Skeletal muscle cell (primary cell): ENCODE measurements at places on chromosomes 5 and 9.

GRCh38 chr5:157594257-157594656 lies 18.7 kb upstream of the ADAM19 start:
- peak; percentile 18 for DNase-seq

- DNase-seq, result no peak
Observed at GRCh38 chr9:133956520-133957076, 35.5 kb downstream of the VAV2 start.

DNA sequence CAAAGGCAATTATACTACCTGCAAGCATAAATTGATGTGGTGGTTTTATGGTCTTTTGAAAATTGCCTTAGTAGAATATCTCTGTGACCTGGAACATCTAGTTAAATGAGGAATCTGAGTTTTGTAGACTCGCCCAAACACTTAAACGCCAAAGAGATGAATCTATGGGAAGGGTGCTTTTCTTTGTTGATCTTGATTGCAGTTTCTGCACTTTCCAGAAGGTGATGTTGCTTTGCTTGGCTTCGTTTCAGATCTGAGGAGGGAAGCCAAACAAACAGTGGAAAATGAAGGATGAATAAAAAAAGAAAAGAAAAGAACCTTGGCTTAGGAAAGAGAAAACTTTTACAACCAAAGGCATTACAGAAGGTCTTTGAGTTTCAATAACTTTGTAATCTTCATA lies 1021.2 kb downstream of the NR2F1-AS1 start:
- no peak for DNase-seq

DNA sequence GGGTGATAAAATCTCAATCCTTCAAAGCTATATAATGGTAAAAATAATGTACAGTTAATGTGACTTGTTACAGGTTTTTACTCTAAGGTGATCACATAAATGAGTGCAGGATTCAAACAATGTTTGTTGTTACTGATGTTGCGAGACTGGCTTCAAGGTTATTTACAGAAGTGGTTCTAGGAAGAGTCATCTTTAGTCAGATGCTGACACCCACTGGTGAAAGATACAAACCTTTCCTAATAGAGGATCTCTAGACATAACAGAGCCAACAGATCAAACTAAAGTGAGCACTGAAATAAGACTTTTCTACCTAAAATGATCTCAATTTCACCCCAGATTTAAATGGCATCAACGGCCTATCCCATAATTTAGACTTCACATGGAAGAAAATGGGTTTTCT lies 20.2 kb downstream of the ARSB start:
- no peak for DNase-seq

- DNase-seq, result no peak
Observed at GRCh38 chr5:28914297-28914696, 1875.9 kb upstream of the CDH9 start.

GRCh38 chr5:149282027-149282965 lies 10.6 kb downstream of the AFAP1L1 start:
- no peak for DNase-seq

- DNase-seq, result no peak
Observed at GRCh38 chr5:115170134-115170928, 623 bp upstream of the TRIM36 start.

GRCh38 chr5:143541943-143542797 lies 138.7 kb upstream of the NR3C1 start:
- DNase-seq, result no peak

GRCh38 chr5:169956126-169956525 lies 24.2 kb downstream of the INSYN2B start:
- no peak for DNase-seq

DNA sequence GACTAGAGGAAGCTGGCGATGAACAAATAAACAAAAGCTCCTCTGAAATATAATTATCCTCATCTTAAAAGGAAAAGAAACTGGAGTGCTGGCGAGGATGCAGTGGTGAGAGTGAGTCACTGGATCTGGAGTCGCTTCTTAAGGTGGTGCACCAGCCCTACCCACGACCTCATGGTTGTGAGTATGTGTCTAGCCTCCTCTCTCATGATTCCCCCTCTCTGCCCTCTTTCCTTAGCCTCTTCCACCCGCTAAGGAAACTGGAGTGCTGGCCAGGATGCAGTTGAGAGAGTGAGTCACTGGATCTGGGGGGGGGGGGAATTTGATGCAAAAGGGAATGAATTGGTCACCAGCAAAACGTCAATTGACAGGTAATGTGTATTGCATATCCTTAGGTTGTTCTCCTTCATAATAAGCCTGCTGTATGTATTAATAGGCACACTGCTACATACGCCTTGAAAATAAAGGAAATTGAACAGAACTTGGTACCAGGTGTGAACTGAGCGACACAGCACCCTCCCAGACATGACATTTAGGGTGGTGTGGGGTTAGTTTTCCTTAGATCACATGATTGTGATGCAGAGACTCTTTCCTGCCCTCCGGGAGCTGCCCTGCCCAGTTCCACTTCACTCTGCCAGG lies 36.3 kb upstream of the EBF1 start:
- DNase-seq, result peak; percentile 56

DNA sequence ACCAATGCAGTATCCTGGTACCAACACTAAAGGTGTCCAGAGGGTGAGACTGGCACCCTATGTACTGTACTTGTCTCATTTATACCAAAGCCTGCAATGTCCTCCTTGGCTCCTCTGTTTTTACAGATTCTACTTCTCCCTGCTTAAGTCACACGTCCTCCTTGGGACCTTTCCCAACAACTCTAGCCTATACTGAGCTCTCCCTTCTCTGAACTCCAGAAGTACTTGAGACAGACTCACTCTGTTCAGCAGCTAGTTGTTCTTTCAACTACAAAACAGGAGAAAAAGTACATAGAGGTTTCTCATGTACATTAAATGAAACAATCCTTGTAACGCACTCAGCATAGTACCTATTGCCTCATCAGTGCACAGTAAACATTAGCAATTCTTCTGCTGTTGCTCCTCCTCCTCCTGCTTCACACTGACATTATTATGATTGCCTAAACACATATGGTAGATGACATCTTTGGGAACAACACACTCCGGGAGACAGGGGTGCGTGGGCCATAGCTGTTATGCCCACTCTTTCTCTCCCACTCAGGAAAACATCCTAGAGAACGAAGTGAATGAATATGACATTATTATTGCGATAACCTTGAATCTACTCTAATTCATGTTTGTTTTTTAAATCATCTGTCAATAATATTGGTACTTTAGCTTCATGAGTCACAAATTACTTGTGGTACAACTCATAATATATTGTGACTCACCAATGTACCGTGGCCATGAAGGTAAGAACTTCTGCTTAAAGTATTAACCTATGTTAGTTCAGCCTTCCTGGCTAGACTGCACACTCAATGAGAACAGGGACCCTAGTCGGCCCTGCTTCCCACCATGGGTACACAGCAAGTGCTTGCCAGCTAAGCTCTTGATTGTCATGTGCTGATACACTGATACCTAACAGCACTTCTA lies 180.3 kb upstream of the ADRA1B start:
- DNase-seq, result peak; percentile 51

DNA sequence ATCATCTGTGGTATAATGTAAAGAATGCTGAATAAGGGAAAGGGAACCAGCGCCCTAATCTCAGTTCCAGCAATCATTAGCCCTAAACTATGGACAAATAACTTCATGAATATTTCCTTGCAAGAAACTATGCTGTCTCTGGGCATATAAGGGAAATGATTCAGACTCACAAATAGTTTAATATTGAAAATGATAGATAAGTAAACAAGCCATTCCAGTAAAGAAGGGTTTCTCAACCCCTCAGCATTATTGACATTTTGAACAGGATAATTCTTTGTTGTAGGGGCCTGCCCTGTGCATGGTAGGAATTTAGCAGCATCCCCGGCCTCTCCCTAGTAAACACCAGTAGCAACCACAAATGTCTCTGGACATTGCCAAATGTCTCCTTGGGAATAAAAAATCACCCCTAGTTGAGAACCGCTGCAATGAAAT lies 23.8 kb downstream of the C5 start:
- DNase-seq, result peak; percentile 14

GRCh38 chr5:143065185-143065965 lies 295.2 kb downstream of the ARHGAP26 start:
- DNase-seq, result peak; percentile 98

GRCh38 chr5:88746438-88746882 lies 136.5 kb downstream of the MEF2C start:
- DNase-seq, result no peak

DNA sequence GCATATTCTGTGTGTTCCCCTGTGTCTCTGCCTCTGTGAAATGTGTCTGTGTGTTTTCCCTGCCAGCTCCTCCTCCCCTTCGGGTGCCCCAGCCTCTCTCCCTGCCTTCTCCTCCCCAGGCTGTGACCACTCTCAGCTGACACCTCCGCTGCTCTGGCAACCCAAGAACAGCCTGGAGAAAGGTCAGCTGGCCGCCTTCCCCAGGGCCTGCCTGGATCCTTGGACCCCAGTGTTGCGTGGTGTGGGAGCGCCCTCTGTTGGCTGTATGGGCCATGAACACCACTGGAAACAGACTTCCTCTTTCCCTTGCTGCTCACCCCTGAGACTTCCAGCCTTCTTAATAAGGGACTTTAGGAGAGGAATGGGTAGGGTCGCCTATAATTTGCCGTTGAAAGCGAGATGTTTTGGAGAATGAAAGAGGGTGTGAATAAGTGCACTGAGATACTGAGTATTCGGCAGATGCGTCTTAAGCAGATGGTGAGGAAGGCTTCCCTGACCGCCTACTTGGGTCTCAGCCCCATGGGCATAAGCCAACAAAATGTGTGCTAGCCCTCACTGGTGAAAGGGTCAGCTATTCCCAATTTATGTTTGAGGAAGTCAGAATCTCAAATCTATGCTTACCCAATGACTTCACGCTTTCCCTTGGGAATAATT lies 114.9 kb upstream of the TRIM32 start:
- DNase-seq, result peak; percentile 84

GRCh38 chr9:3435732-3436131 lies 90.1 kb downstream of the RFX3 start:
- no peak for DNase-seq

DNA sequence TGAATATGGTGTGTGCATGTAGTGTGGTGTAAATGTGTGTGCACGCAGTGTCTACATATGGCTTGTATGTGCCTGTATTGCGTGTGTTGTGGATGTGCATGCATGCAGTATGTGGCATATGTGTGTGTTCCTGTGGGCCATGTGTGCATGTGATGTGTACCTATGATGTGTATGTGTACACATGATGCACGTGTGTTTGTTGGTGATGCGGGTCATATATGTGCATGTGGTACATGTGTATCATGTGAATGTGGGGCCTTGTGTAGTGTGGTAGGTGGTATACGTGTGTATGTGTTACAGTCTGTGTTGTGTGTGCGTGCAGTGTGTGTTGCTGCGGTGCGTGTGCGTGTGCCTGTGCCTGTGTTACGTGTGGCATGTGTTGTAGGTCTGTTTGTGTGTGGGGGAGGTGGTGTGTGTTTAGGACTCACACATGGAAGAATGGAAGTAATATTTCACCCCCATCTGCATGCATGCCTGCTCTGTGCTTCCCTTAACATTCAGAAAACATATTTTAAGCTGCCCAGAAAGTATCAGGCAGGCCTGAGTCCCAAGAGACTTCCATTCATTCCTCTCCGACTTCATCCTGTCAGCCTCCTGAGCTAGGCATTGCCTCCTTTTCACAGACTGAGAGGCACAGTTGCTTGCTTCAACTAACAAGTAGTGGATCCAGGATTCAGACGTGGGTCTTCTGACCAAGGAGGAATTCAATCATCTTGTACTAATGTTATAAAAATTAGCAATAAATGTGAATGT lies 55.4 kb upstream of the RUFY1 start:
- DNase-seq, result no peak

GRCh38 chr9:125409217-125409636 lies 147.6 kb downstream of the GAPVD1 start:
- DNase-seq, result no peak

- no peak for DNase-seq
Observed at GRCh38 chr5:175859422-175859821, 12.0 kb upstream of the CPLX2 start.

DNA sequence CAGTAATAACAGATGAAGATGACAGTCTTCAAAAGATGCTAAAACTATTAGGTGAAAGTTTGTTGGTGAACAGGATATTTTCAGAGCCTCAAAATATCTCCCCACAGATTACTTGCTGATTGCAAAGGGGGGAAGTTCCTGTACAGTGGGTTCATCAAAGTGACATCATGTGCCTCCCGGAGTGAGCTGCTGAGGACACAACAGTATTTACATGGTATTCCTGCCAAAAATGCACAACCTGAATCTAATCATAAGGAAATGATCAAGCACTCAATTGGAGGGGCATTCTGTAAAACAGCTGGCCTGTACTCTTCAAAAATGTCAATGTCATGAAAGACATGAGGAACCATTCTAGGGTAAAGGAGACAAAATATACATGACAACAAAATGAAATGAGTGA lies 18.9 kb upstream of the GLIS3 start:
- DNase-seq, result no peak

DNA sequence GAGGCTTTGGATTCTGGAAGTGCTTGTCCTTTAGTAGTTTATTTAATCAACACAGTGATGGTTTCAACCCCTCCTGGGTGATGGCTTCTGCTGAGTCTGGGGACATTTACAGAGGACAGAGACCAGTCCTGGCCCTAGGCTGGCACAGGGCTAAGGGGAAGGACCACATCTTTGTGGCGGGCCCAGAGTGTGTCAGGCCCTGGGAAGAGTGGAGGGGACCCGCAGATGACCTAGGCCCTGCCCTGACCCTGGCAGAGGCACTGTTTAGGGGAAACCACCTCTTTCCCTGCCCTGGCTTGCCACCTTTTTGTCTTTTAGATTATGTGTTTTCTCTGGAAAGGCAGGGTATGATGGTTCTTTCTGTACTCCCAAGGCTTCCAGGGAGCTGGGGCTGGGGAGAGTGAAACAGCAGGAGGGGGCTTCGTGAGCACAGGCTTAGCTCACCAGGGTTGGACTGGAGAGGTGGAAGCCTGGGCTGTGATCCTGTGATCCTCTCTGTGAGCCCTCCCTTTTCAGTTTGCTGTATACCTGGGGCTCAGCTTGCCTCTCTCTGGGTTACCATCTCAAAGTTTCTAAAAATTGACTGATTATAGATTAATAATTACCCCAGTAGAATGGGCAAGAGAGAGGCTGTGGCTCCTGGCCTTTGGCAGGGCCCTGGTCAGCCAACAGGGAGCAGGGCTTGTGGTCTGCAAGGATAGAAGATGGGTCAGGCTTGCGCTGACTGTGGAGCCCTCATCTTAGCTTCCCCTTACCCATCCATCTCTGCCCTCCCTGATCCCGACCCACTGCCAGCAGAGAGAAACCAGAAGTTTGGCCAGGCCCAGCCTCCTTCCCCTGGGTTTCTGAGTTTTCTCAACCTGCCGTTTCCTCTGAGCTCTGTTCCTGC lies 1.7 kb upstream of the SYNPO start:
- DNase-seq, result no peak

DNA sequence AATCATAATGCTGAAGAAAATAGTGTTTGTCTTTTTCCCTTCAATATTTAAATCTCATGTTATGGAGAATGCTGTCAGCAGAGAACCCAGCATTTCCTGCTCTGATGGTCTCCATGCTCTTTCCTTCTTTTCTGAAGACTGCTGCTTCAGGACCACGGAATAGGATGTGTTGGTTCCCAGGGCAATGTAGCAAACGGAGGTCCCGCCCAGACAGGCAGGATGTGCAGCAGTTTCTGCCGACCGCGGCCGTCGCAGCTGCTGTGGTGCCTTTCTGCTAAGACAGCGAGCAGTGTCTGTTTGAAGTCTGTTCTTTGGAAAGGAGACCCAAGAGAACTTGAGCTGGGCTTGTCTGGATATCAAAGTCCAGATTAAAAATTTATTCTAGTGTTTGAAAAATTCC lies 654.3 kb downstream of the CCDC171 start:
- peak; percentile 51 for DNase-seq

- peak; percentile 37 for DNase-seq
Observed at GRCh38 chr5:173963182-173963838, 25.7 kb upstream of the C5orf47 start.

GRCh38 chr9:84999788-85000187 lies 330.3 kb downstream of the NTRK2 start:
- DNase-seq, result no peak
